ENCODE measurements at places on chromosomes 6 and 20.
A peak's percentile ranks its signal among the peaks of the same experiment; 100 is the strongest.

GRCh38 chr20:61985096-61985495, 80.6 kb downstream of the TAF4 start:
- no peak for DNase-seq

- no peak for DNase-seq
Measured at GRCh38 chr6:8494730-8495129, 59.4 kb upstream of the SLC35B3 start.

DNA sequence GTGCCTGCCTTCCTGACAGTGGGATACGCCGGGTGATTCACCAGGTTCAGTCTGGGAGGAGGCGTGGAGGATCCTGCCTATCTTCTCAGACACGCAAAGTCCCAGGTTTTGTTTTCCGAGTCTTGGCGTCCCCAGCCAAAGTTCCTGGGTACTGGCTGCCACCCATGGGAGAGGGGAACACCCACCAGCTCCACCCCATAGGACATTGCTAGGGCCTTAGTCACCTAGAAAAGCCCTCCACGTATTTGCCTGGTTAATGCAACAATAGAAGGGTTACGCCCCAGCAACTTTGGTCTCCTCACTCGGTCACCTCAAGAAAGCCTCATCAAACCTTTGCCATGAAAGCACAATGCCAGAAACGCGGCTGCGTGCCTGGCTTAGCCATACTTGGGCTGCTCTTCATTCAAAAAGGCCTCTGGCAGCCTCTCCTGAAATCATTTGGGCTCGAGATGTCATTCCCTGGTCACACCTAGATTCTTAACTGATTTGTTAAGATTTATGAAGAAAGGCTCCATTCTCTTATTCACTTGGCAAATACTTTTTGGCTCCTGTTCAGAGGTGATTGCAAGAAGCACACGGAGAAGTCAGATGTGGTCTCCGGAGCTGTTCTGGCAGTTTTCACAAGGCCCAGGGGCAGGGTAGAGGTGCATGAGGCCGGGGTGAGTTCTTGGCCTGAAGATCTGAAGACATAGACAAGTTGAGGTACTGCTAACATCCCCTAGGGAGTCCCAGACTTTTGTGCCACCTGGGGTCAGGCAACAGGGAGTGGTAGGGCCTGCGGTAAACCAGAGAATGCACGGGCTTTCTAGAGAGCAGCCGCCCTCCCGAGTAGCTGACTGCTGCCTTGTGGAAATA, 35.5 kb upstream of the ZNF133 start:
- DNase-seq, result no peak

DNA sequence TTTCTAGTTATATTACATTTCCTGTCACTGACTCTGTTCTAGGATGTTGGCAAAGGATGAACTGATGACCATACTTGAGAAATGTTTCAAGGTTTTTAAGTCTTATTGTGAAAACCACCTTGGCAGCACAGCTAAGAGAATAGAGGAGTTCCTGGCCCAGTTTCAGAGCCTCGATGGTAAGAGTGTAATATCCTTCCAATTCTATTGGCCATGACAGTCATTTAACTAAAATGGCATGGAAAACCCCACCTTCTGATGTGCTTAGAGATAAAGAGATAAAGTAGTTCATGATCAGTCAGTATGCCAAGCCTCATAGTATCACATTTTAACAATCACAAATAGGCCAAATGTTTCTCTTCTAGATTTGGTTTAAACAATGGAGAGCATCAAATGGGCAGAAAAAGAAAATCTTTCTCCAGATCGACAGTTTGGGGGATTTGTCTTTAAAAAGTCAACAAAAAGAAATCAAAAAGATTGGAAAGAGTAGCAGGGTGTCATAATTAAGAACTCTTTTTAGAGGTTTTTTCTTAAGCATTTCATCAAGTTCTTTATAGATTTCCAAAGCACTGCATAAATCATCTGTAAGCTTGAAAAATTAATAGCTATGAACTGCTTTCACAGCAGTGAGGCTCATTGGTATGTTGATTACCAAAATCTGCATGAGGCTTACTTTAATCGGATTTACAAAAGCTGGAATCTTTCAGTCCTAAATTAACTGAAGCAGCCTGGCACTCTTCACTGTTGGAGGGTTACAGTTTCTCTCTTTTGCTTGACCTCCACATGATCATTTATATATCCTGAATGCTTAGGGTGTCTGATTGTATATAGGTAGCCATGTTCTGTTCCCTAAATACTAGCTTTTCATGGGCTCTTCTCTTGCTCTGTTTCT, 48.7 kb downstream of the AKIRIN2 start:
- DNase-seq, result no peak

DNA sequence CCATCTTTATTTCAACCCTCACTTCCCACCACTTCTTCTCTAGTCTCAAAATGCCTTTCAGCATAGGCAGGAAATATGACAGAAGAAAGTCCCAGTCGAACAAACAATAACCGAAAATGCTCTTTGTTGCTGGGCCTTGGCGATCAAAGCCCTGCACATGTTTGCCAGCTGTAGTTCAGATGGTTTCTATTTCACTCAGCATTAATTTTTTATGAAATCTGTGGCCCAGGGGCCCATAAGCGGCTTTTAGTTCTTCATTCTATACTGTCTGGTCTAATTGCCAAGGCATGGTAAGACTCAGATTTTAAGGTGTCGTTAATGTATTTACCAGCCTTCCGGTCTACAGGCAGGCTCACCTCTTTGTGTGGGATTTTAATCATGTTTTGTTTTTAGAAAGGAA, 10.9 kb upstream of the F13A1 start:
- no peak for DNase-seq

GRCh38 chr6:80469977-80470376, 363.5 kb downstream of the BCKDHB start:
- no peak for DNase-seq

DNA sequence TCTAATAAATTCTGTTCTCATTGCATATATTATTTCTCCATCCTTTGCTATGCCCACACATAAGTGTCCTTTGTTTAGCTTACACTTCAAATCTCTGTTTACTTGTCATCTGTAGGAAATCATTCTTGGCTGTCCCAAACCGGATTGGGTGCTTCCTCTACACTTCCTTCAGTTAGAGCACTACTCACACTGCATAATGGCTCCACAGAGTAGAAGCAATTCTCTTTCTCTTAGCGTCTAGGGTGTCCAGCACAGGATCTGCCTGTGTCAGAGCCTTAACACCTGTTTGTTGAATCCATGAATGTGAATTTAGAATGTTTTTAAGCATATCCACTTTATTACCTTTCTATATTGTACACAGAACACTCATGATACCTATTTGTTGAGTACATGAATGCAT, 87.0 kb upstream of the BMP2 start:
- no peak for DNase-seq

GRCh38 chr6:94394822-94395221, 975.5 kb upstream of the EPHA7 start:
- no peak for DNase-seq

- no peak for DNase-seq
Measured at GRCh38 chr20:57678340-57678739, 31.5 kb downstream of the PMEPA1 start.

DNA sequence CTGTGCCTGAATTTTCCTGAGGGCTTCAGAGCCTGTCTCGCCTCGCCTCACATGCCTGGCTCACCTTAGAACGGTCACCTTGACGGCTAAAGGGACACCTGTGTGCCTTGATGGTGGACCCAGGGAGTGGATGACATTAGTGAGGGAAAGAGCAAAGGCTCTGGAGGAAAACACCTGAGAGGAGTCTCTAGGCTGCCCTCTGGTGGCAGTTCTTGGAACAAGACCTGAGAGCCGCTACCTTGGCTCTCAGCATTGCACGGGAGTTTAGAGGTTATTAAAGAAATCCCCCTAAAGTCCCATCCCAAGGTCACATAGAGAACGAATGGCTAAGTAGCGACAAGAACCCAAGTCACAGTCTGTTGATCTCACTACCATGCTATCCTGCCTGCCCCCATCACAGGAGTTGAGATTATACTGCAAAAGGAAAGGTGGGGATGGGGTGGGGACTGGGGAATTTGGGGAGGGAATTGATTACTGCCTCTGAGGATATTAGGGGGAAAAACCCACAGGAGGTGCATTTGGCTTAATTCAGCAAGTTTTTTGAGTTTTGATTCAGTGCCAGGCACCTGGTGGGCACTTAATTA, 7.9 kb upstream of the CDSN start:
- peak; percentile 82 for DNase-seq
